Effector memory CD4-positive, alpha-beta T cell (primary cell): ENCODE measurements at places on chromosomes 5 and 9.

GRCh38 chr5:83011985-83012384, 65.2 kb downstream of the TMEM167A start:
- DNase-seq: no peak

GRCh38 chr9:88808019-88808656, 183.1 kb upstream of the S1PR3 start:
- no peak for DNase-seq

DNA sequence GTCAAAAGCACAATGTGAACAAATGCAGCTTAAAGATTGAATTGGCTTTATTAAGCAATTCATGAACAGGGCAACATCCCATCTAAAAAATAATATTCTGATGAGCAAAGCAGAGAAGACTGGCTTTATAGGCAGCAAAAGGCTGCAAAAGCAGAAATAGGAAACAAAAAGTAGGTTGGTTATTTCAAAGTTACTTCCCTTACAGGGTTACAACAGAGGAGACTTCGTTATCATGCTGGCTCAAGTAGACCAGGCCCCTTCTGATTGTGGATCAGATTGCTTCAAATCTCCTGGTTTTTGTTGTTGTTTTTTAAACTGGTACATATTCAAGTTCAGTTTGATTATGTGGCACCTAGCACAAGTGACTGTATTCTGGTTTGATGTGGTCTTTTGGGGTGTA, 73.1 kb downstream of the MAN2A1 start:
- DNase-seq: no peak

DNA sequence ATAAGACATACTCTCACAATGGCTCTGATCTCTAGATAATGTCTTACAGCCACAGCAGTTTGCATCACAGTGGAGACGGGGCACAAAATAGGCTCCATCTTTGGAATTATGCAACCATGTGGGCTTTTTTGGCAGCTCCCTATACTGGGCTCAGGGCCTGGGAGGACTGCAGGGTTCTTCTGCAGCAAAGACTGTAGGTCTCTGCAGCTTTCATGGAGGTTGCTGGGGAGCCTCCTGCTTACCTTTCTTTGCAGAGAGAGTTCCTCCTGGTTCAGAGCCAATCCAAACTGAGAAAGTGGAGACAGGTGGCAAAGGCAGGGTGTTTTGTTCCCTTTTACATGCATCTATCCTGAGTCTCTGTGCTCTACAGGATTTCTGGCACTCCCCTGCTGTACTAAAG, 558.0 kb downstream of the TLR4 start:
- DNase-seq: no peak

DNA sequence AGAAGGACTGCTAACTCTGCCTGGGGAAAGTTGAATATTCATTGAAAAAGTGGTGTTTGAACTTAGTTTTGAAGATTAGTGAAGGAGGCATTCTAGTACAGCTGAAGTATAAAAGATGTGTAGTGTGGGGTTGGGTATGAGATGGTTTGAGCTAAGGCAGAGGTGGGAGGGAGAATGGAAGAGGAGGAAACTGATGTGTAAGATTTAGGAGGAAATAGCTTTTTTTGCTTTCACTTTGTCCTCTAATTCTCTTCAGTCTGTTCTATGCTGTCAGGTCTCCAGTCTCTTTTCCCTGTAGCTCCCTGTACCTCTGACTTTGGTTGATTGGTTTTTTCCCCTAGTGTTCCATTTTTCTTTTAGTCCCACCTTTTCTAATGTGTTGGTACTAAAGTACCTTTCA, 9.0 kb downstream of the CREBRF start:
- DNase-seq: no peak

DNA sequence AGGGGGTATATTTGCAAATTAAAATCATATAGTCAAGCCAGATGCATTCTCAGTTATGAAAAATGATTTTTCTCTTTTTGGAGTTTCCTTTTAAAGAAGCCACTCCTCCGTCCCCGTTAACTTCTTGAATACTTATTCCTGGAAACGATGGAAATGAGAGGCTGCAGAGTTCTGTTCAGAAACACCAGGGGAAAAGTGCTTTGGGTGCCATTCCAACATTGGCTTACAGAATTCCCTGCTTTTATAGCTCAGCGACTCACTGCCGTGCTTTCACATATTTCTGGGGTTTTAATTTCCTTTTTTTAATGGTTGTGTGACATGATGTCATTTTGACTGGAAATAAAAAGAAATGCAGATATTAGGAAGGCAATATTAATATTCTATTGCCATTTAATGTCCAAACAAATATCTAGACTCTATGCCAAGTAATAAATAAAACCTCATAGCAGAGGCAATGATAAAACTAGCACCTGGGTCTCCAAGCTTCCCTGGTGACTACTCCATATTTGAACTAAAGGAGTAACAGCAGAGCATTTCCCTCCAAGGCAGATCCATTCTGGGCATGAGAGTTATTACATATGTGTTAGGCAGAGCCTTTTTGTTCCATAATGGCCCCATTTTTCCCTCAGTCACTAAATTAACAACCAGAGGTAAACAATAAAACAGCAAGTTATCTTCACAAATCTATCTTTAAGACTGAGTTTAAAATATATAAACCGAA, 363.4 kb downstream of the EBF1 start:
- DNase-seq: no peak

GRCh38 chr9:106880863-106881262, 17.9 kb downstream of the ZNF462 start:
- DNase-seq: no peak

GRCh38 chr9:106795031-106795430, 67.9 kb upstream of the ZNF462 start:
- DNase-seq: no peak

DNA sequence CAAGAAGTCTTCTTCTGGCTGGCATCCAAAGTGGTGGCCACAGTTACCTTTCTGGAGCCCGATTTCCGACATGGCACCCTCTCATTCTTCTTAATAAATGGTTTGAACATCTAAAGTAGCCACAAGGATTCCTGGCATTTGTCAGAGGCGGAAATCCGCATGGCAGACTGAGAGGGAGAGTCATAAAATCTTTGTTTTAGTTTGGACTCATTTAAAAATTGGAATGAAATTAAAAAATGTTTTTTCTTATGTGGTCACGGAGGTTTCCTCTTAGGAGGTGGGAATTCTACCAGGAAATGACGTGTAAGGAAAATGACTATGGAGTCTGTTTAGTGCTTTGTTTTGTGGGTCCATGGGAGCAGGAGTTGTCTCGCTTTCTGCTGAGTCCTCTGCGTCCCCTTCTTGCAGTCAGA, 133.0 kb upstream of the PTCH1 start:
- DNase-seq: no peak

DNA sequence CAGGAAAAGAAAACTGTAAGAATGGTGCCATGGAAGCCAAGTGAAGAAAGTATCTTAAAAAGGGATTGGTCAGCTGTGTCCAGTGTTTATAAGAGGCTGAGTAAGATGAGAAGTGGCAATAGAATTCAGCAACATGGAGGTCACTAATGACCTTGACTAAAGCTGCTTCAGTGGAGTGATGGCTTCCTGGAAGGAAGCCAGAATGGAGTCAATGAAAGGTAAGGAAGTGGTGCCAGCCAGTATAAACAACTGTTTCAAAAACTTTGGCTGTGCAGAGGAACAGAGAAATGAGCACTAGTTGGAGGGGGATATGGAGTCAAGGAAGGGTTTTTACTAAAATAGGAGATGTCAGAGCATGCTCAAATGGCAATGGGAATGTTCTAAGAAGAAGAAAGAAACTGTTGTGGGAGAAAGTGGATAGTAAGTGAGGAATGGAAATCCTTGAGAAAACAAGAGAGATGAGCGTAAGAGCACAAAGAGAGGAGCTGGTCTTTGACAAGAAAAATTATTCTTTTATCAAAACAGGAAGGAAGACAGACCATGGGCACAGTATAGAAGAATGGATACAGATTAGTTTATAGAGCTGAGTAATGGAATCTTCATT, 11.1 kb upstream of the NRG2 start:
- no peak for DNase-seq

DNA sequence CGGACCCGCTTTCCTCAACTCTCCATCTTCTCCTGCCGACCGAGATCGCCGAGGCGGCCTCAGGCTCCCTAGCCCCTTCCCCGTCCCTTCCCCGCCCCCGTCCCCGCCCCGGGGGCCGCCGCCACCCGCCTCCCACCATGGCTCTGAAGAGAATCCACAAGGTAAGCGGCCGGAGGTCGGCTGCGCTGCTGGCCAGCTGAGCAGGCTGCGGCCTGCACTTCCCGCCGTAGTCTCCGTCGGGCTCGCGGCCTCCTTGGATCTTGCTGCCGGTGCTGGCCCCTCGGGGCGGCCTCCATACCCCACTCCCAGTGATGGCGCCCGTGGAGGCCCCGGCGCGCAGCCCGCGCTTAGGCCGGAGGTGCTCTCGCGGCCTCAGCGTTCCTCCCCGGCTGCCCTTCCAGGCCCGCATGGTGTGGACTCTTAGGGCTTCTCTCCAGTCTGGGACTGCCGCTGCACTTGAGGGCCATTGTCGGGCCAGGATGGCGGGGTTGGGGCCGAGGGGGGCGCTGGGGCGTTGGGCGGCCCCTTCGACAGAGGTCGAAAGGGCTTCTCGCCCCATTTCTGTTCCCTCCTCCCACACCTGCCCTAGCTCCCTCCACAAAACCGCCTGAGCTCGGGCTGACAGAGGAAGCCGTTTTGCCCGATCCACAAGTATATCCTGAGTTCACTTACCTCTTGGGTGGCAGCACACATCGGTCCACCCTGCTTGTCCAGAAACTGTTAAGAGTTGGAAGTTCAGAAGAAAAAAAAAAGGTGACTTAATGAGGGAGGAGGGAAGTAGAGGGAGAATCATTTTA, 714 bp downstream of the UBE2D2 start:
- no peak for DNase-seq

DNA sequence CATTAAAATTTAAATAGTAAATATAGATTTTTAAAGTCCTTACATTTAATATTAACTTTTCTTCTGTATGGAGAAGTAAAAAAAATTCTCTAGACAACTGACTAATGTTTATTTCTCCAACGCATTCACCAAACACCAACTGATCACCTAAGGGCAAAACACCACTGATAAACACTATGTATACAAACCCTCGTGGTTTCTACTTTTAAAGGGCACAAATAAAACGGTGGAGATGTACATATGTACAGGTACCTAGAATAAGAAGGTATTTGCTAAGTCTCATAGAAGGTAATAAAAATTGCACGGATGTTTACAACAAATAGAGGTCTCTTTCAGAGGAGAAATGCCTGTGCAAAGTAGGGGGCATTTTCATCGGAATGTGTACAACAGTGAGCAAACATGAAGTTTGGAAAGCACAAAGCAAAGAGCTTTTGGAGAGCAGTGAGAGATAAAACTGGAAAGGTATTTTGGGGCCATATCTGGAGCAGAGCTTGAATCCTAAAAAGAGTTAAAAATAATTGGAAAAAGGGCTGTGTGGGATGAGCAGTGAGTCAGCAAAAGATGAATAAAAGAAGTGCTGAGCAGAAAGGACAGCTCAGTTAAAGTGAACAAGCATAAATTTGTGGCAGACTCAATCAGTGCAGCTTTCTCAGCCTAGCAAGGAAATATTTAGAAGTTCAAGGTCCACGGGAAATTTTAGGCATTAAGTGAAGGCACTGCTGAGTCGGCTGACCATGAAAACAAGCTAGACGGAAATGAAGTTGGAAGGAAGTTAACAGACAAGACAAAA, 160.0 kb downstream of the TMEM161B start:
- DNase-seq: no peak

- no peak for DNase-seq
Observed at GRCh38 chr9:91771027-91771426, 179.0 kb downstream of the ROR2 start.

DNA sequence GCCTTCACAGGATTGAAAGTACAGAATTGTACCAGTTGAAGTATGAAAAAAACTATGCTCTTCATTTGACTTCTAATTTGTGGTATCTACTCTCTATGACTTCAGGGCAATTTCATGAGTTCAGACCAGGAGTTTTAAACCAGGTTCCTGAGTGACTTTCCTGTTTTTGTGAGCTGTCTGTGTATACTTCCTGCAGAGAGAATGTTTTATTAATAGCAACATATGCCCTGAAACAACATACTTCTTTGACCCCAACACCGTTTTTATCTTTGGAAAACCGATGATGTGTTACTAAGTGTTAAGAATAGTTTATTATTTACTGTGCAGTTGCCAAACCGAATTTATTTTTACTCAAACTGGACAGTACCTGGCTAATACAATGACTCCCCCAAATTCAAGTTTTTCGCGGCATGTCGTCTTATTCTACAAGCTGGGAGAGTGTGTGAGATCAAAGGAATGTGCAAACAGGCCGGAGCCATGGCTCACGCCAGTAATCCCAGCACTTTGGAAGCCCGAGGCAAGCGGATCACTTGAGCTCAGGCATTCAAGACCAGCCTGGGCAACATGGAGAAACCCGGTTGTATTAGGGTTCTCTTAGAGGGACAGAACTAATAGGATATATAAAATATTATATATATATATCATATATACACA, 58.7 kb upstream of the ERBIN start:
- no peak for DNase-seq

- peak; percentile 58 for DNase-seq
Observed at GRCh38 chr9:136488247-136489214, 5.7 kb upstream of the SEC16A start.

GRCh38 chr9:127927988-127928675, 2.4 kb downstream of the PIP5KL1 start:
- DNase-seq: no peak

DNA sequence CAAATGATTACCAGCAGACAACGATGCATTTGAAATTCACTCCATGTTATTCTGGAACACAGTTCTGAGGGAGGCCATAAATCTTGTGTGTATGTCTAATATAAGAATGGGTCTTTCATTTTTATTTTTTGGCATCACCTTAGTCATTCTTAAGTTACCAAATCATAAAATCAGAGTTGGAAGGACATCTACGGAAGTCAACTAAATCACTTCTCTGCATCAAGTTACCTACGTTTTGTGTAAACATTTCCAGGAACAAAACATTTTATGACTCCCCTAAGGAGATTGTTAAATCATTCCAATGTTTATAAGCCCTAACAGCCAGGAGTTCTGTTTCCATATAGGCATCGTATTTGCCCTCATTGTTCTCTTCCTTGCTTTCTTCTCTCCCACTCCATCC, 378.2 kb downstream of the FAM170A start:
- no peak for DNase-seq

DNA sequence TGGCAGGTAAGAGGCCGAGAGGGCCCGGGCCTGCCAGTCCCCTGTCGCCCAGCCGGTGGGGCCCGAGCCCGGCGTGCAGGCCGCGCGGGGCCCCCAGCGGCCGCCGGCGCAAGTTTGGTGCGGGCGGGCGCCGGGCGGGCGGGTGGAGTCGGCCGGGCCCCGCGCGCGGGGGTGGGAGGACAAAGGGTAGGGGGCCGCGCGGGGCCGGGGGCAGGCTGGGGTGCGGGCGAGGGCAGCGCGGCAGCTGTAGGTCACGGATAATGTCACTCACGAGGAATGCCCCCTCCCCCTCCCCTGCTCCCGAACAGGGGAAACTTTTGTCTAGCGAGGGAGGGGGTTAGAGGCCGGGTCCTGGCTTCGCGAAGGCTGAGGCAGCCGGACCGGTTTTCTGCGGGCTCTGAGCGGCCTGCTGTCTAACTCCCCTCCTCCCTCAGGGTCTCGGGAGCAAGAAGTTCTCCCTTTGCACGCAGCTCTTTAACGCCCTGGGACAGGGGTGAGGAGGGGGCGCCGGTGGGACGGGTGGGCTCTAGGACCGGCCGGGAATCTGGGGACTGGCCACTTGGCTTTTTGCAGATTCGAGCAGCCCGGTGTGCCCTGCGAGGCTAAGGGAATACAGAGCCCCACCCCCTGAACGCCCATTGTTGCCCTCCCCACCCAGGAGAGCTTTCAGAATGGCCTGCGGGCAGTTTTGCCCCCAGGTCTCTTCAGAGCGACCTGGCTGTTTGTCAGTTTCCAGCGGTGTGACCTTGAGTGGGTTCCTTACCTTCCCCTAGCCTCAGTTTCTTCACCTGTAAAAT, 21.3 kb upstream of the NDST1 start:
- DNase-seq: peak; percentile 13
